Activated T-helper 17 cell treated with anti-CD3 and anti-CD28 coated beads, Interleukin-2, amount 50 U/mL, for 72 hours (primary cell): ENCODE measurements at places on chromosomes 11 and 22.

- ATAC-seq, result no peak
Observed at GRCh38 chr11:35352077-35352888, 67.1 kb downstream of the SLC1A2 start.

GRCh38 chr11:76806131-76806530 lies 23.0 kb downstream of the TSKU start:
- no peak for ATAC-seq

GRCh38 chr11:68040101-68040956 lies 1.5 kb downstream of the TCIRG1 start:
- ATAC-seq, result peak; percentile 62

GRCh38 chr11:64382586-64382985 lies 23.6 kb downstream of the RPS6KA4 start:
- no peak for ATAC-seq

DNA sequence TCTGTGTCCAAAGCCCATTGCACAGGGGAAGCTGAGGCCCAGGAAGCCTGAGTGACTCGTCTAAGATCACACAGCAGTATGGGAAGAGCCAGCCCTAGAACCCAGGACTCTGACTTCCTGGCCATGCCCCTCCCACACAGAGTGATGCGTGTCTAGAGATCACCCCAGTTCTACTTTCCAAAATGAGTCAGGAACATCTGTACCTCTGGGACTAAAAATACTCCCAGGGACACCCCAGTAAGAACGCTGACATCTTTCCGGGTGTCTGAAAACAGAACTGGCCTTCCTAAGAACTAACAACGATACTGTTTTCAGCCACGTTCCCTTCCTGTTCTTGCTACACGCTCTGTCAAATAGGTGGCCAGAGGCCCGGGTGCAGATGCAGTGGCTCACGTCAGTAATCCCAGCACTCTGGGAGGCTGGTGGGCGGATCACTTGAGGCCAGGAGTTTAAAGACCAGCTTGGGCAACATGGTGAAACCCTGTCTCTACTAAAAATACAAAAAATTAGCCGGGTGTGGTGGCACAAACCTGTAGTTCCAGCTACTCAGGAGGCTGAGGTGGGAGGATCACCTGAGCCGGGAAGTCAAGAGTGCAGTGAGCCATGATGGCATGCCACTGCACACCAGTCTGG lies 21.7 kb upstream of the PDGFB start:
- peak; percentile 91 for ATAC-seq

DNA sequence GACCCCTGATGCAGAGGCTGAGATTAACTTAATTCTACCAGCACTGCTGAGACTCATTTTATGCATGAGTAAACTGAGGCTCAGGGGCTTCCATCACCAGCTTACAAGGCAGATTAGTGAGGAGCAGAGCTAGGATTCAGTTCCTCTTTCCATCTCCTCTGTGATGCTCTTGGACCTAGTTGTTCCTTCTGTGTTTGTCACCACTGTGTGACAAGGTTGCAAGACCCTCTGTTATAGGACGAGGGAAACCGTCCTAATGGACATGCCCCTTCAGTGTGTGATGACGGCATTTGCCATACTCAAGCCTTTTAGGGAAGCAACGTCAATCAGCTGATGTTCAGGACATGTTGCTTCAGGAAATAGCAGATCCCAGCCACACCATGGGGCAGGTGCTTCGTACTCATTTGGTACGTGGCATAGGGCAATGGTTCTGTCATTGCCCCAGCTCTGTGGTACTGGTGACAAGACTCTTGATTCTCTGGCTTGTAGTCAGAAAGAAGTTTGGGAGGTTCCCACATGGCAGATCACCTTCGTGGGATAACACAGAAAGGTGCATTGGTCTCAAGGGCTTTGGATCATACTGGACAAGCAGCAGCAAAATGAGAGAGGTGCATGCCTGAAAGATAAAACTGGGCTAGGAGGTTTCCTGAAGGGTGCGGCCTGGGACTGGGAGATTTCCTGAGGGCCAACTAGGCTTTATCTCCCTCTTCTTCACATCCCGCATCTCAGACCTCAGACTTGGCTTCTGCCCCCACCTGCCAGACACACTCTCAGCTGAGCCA lies 23.9 kb upstream of the CD44 start:
- ATAC-seq, result no peak

GRCh38 chr11:75497788-75498409 lies 27.8 kb downstream of the GDPD5 start:
- peak; percentile 98 for ATAC-seq

GRCh38 chr22:33476716-33477115 lies 418.5 kb upstream of the SYN3 start:
- ATAC-seq, result no peak

DNA sequence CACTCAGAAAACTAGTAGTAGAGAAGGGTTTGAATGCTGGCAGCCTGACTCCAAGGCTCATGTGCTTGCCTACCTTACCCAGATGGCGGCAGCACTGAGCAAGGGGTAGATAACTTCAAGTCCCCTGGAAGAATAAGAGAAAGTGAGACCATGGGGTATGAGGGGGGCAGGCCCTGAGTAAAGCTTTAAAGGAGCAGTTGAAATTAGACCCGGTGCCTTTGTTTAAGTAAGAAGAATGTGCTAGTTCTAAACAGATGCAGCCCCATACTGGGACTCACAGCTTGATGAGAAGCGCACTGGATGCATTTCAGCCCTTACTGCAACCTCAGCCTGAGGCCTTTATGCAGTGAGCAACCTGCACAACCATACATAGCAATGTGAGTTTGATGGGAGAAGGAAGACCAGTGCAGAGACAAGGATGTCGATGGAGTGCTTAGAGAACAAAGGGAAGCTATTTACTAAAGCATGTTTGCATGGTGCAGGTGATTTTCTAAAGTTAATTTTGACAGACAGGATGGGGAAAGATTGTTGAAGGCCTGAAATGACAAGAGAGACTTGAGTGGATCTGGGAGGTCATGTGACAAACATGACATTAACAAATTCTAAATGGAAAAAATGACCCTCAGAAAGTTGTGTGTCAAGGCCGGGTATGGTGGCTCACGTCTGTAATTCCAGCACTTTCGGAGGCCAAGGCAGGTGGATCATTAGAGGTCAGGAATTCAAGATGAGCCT lies 27.1 kb upstream of the TMA7B start:
- ATAC-seq, result peak; percentile 40

GRCh38 chr22:42991010-42991651 lies 23.8 kb downstream of the PACSIN2 start:
- peak; percentile 26 for ATAC-seq

- no peak for ATAC-seq
Observed at GRCh38 chr11:42598341-42598740, 713.5 kb upstream of the API5 start.

DNA sequence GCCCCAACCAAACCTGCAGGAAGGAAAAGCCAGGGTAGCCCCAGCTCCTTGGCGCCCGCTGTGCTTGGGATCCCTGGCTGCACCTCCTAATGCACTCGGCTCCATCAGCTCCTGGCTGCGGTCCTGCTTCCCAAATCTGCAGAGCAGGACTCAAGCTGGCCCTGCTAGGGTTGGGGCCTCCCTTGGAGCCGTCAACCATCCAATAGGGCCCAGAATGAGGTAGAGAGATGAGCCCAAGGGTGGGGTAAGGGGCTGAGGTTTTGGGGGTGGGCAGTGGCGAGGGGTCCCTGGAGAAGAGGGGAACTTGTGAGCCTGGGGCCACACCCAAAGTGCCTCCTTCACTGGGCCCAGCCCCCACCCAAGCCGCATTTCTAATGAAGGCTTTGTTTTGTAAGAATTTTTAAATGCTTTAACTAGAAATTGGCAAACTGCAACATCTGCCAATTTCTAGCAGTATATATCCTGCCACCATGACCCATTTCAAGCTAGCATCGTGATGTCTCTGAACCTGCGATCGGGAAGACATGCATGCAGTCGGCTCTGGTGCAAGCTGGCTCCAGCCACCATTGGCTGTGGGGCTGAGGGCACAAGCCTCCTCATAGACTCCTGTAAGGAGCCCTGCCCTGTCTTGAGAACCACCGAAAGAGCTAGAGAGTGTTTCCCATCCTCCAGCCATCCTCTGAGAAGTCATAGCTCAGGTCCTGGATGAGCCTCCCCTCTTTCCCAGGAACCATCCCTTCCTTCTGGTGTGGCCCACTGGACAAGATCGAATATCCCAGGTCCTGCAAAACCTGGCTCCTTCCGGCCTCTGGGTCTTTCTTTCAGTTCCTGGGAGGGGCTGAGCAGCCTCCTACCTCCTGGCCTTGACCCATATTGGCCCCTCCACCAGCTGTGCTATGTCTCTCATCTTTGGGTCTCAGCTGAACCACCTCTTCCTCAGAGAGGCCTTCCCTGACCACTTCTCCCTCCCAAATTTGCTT lies 15.5 kb downstream of the C1QTNF6 start:
- no peak for ATAC-seq

DNA sequence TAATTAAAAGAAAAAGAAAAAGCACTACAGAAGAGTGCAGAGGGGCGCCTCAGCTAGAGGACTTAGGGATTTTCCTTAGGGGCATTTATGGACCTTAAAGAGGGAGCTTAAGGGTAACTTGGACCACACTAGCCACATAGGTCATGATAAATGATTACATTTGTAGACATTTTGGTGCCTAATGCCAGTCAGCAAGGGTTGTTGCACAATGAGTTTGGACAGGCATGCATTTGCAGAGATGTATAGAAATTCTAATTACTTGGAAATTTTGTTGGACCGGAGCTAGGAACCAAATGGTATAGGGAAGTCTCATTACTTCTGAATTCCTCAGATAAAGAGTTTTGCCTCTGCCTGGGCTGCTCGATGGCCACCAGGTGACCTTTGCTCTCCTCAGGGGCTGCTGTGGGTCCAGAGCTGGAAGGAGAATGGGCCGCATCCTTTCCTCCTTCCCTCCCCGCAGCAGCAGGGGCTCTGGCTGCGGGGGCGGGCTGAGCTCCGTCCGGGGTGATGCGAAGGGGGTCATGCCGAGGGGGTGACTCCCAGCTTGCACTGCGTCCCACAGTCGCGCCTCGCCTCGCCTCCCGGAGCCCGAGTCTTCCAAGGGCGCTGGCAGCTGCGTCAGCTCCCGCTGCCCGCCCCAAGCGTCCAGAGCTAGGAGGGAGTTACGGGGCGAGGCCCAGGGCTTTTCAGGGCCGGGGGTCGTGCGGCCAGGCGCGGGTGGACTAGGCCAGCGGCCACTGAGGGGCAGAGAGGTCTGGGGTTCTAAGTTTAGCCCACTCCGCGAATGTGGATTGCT lies 20.3 kb upstream of the MALAT1 start:
- ATAC-seq, result no peak

GRCh38 chr11:11280826-11281225 lies 72.2 kb downstream of the CSNK2A3 start:
- no peak for ATAC-seq

DNA sequence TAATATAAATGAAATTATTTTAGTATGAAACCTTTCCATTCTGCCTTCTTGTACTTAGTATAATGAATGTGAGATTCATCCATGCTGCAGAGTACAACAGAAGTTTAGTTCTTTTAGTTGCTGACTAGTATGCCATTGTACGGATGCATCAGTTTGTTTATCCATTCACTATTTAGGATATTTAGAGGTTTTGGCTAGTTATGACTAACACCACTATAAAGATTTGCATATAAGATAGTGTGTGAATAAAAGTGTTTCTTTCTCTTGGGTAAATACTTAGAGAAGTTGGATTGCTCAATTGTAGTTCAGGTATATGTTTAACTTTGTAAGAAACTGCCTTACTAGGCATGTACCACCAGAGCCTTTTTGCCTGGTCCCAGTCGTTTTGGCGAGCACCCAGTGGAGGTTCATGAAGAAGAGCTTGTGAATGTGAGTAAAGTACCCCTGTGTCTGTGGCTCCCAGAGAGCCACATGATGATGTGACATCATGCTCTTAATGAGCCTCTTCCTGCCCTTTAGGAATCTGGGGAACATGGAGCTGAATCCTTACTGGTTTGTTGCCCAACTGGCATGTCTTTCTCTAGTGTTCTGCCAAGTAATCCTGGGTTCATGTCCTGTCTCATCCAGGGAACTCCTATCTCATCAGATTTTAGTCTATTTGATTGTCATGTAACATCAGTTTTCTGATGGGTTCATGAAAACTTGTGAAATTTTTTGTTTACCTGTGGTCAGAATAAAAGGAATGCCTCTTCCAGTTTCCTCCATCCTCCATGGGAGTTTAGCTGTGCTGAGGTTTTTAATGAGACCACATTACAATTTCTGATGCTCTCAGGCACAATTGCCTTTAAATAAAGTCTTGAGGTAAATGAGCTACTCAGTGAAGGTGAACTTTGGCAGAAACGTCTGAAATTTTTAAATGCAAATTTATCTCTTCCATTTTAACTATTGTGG lies 234.8 kb downstream of the CASP12 start:
- ATAC-seq, result no peak

DNA sequence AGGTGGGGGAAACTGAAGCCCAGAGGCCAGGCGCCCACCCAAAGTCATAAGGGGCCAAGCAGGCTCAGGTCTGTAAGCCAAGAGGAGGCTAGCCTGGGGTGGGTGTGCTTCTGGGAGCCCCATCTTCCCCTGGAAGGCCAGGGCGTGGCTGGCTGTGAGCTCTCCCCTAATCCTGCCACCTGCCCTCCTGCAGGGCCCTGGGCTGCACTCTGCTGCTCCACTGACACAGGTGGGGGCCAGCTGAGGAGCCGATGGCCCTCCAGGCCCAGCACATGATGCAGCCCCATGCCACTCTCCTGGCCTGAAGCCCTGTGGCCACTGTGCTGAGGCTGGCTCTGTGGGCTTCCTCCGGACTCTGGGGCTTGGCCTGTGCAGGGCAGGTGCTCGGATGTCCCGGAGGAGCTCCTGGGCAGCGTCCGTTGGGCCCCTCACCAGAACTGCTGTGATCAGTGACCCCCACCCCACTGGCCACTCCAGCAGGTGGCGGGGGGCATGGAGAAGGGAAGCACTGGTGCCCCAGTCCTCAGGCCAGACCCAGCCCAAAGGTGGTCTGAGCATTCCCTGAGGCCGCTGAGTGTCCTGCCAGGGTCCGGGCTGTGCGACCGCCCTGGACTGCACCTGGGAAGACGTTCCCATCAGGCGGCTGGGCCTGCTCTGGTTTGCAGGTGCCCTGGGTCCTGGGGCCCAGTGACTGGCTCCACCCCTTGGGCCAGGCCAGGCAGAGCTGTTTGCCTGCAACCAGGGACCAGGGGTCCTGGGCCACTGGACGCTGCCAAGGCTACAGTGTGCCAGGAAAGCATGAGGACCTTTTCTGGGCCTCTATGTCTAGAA lies 8.5 kb downstream of the PIM3 start:
- no peak for ATAC-seq

GRCh38 chr11:9962722-9963121 lies 298.8 kb downstream of the SWAP70 start:
- no peak for ATAC-seq
